Activated CD4-positive, alpha-beta memory T cell treated with anti-CD3 and anti-CD28 coated beads for 36 hours (primary cell): ENCODE measurements at places on chromosomes 7 and 10.

DNA sequence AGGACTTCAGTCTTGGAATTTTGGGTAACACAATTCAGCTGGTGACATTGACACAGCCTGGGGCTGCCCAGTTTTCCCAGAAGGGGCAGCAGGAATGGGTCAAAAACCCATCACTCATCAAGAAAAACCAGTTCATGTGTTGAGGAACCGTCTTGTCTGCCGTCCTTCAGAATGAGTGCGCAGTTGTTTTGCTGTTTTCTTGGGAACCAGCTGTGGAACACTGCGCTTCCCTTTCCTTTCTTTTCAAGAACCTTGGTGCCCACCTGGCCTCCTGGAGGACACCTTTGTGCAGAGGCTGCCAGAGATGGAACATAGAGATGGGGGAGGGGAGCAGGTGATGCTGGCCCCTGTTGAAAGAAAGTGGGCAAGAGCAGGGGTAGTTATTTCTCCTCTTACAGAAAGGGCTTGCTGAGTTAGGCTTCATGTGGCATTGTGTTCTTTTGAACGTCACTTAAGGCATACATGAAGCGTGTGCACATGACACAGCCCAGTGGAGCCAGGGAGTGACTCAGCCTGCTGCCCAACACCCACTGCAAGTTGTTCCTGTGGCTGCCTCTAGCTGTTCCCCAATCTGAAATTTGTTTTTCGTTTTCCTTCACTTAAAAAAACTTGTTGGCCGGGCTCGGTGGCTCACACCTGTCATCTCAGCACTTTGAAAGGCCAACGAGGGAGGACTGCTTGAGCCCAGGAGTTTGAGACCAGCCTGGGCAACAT, 87.4 kb upstream of the TNS3 start:
- DNase-seq: no peak

- no peak for DNase-seq
These were observed 18.9 kb downstream of the NCAPG2 start for GRCh38 chr7:158685693-158686092.

- DNase-seq: no peak
These were observed 157.3 kb upstream of the PPP2R2D start for GRCh38 chr10:131743190-131744151.

- DNase-seq: no peak
These were observed 2.3 kb downstream of the KNDC1 start for GRCh38 chr10:133162178-133162909.

GRCh38 chr10:22719406-22720042, 5.1 kb upstream of the PIP4K2A start:
- no peak for DNase-seq

DNA sequence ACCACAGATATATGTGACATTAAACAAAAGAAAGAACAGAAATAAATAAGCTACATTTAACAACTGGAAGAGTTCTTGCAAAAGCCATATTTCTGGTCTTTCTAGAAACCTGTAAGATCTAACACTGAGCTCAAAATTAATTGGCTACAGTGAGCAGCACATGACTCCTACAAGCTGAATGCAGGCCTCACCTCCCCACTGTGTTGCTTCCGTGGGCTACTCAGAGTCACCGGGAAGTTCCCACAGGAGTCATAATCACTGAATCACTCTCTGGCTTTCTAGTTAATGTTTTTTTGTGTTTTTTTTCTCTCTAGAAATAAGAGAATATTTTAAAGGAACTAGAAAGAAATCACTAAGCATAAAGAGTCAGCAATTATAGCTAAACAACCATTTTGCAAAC, 10.2 kb upstream of the MRPS24 start:
- no peak for DNase-seq

- DNase-seq: no peak
These were observed 96.3 kb downstream of the CPED1 start for GRCh38 chr7:121084748-121085336.

GRCh38 chr10:34008656-34009055, 674.2 kb upstream of the NRP1 start:
- no peak for DNase-seq

DNA sequence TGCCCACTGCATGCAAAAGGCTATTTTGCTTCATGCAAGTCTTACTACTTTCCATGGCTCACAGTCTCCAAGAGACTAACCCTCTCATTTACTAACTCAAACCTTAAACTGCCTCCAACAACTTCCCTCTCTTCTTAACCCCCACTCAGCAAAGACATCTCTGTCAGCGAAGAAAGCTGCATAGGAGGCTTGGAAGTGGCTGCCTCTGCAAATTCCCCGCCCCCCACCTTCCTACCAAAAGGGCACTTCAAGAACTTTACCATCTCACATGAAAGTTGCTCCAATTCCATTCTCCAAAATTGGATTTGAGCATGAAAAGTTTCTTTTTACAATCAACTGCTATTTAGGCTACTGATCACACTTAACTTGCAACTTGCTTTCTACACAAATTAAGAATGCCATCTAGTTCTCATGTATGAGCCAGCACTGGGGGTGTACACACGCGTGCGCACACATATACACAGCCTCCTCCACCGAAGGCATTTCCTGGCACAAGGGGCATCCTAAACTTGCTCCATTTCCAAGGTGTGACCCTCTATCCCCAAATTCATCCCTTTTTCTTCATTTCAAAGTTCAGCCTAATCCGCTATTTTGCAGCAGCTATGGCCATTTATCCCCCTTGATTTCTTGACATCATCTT, 1.8 kb downstream of the CCDC6 start:
- DNase-seq: no peak

DNA sequence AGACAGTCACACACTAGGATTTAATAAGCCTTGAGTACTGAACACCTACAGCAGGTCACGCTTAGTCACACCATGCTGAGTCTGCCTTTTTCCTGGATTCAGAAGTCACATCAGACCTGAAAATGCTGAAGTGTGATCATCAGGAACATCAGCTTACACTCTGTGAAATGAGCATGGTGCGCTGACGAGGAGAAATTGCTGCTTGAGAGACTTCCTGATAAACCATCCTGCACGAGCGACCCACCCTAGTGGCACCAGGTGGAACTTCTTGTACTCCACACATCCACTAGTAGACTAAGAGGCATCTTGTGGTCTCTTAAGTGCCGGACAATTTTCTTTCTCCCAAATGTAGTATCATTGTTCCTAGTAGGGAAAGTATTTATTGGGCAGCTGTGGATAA, 51.8 kb upstream of the MRLN start:
- peak; percentile 52 for DNase-seq

DNA sequence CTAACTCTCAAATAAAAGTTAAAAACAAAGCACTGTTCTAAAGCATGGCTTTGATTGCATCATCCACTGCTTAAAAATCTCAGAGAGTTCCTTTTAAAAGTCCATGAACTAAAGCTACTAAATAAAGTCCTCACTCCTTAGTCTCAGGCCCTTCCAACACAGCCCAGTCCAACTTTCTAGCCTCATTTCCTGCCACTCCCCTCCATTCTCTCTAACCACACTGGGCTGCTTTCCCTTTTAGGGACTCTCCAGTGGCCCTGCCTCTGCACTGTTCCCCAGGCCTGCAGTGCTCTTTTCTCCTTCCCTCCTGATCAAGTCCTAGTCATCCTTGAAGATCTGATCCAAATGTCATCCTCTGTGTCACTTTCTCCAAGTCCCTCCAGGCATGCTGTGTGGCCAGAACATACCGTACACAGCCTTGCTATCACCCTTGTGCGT, 56.9 kb upstream of the PPP1R3C start:
- DNase-seq: no peak

DNA sequence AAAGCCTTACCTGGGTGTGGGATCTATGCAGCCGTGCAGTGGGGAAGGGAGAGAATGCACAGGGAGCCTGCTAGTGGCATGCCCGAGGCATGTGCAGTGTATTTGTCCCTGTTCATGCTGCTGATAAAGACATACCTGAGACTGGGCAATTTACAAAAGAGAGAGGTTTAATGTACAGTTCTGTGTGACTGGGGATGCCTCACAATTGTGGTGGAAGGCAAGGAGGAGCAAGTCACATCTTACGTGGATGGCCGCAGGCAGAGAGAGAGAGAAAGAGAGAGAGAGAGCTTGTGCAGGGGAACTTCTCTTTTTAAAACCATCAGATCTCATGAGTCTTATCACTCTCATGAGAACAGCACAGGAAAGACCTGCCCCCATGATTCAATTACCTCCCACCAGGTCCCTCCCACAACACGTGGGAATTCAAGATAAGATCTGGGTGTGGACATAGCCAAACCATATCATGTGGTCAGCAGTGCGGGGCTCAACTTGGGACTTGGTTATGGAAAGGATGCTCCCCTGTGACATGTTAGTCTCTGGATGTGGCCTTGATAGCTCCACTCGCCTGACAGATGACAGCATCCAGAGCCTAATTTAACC, 128.9 kb downstream of the DOCK1 start:
- no peak for DNase-seq

DNA sequence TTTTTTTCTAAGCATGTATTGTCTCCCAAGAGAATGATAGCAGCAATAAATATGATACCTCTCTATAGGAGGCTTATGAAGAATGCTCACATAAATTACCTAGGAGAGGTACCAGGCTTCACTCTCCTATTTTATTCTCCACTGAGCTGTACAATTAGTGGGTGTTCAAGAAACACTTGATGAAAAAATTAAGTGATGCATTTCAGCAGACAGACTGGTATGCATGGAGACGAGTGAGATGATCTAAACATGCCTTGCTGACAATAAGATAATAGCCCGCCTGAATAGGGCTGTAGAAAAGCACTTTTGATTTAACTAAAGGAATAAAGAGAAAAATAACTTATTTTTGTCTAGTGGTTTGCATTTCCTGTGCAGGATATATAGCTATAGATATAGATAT, 1449.7 kb downstream of the GATA3 start:
- DNase-seq: no peak

DNA sequence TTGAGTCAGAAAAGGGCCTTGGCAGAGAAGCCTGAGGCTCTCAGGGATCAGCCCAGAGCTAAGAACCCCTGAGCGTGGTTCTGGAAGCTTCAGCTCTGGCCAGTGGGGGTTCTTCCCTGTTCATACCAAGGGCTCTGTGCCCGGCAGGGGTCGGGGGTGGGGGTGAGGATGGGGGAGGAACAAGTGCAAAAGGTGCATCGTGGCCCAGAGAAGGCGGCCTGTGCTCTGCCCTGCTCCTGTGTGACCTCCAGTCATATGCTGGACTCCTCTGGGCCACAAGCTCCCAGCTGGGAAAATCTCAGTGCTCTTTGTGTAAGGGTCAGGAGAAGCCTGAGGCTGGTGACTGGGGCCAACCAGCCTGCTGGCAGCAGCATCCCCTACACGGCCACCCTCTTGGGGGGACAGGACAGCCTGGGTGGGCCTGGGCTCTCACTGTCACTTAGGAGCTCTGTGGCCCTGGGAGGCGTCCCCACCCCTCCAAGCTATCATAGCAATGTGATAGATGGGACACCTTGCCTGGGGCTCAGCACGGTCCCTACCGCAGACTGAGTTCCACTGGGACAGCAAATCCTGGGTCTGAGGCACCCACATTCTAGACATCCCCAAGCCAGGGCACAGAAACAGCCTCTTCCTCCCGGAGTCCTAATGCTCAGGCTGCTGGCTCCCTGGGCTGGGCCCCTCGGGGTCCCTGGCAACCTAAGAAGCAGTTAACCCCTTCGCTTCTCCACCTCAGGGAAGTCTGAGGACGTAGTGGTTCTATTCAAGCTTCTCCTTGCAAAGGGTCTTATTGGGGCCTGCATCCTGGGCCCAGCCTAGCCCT, 2.5 kb downstream of the MMRN2 start:
- DNase-seq: no peak

GRCh38 chr7:69677881-69678493, 79.7 kb downstream of the AUTS2 start:
- DNase-seq: no peak

- DNase-seq: no peak
These were observed 27.7 kb downstream of the RAMP3 start for GRCh38 chr7:45185028-45185863.
